ENCODE measurements at places on chromosomes 5 and 9.

- no peak for DNase-seq
These were observed 86.3 kb downstream of the STK10 start for GRCh38 chr5:172101547-172102217.

DNA sequence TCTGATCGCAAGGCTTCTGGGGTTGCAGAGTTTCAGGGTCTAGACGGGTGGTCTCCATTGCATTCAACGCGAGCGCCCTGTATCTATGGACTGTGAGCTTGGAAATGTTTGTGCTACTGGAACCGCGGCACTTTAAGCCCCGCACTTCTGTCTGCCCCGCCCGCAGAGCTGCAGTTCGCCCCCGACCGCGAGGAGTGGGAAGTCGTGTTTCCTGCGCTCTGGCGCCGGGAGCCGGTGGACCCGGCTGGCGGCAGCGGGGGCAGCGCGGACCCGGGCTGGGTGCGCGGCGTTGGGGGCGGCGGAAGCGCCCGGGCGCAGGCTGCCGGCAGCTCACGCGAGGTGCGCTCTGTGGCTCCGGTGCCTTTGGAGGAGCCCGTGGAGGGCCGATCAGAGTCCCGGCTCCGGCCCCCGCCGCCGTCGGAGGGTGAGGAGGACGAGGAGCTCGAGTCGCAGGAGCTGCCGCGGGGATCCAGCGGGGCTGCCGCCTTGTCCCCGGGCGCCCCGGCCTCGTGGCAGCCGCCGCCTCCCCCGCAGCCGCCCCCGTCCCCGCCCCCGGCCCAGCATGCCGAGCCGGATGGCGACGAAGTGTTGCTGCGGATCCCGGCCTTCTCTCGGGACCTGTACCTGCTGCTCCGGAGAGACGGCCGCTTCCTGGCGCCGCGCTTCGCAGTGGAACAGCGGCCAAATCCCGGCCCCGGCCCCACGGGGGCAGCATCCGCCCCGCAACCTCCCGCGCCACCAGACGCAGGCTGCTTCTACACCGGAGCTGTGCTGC, 1.0 kb downstream of the ADAMTS19 start:
- no peak for DNase-seq

- no peak for DNase-seq
These were observed 9.8 kb downstream of the CKMT2 start for GRCh38 chr5:81242906-81243436.

GRCh38 chr5:148951612-148952011, 111.2 kb downstream of the SH3TC2 start:
- DNase-seq = no peak

DNA sequence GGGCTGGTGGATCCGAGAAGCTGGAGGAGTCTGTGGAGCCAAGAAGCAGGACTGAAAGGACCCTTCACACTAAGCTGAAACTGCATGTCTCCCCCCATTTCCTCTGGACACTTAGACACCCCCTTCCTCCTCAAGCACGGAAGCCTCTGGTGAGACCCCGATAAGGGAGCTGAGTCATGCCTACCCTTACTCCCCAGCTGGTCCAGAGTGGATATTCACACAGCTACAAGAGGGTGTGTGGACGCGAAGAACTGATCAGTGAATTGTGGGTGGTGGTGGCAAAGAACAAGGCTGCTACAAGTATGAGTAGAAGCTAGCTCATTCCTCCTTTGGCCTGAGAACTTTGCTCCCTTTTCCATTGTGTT, 4.3 kb downstream of the TLN1 start:
- DNase-seq = no peak

DNA sequence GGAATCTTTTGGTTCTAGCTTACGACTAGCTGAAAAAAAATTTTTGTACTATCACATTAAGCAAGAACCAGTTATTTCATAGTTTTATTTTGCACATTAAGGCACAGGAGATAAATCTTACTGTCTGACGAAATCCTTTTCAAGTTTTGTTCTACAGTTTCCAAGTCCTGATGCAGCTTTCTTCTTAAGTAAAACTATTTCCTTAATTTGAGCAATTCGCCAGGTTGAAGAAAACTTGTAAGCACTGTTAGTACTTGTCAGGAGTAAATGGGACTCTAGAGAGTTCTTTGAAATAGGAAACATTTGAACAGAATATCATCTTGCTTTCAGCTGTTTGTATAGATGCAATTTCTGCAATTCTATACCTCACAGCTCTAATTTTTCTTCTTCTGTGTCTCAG, 318.8 kb upstream of the ELAVL2 start:
- no peak for DNase-seq

- no peak for DNase-seq
These were observed 77.3 kb downstream of the MAMDC2 start for GRCh38 chr9:70120834-70121510.

DNA sequence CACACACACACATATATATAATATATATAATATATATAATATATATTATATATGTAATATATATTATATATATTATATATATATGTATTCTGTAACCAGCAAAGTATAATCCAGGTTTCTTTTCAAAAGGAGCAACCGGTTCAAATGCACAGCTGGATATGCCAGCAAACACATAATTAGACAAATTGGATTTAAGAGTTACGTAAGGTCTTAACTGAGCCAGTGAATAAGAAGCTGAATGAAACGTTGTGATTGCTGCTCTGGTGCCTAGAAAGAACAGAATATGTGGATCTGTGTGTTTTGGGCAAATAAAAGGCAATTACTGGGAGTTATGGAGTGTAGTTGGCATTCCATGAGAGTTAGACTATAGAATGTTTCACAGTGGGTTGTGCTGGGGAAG, 178.1 kb downstream of the SLF1 start:
- no peak for DNase-seq

DNA sequence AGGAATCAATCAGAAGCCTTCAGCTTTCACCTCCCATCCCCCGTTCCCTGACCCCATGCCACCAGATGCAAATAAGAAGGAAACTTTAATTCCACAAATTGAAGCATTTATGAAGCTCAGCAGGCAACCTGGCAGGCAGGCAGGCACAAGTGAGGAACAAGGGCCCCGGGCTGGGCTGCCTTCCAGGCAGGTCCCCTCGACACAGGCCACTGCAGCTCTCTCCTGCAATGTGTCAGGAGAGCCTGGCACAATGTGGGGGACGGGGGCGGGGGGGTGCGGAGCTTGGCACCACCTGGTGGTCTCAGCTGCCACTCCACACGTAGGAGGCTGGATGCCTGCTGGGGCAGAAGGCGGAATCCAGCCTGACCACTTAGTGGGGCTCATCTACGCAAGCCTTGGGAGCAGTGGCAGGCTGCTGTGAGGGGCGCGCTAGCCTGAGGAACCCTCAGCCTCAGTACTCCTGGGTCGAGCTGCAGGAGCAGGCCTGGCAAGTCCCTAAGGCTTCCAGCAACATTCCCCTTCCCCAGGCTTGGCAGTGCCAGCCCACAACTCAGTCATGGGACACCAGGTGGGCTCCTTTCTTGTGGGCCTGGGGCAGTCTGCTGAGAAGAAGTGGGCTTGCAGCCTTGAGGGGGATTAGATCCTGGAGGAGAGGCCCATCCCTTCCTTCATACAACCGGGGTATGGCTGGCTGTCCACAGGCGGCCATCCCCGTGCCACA, 50.2 kb upstream of the KCNMB1 start:
- no peak for DNase-seq

- no peak for DNase-seq
These were observed 48.6 kb downstream of the NACC2 start for GRCh38 chr9:136046554-136046920.

DNA sequence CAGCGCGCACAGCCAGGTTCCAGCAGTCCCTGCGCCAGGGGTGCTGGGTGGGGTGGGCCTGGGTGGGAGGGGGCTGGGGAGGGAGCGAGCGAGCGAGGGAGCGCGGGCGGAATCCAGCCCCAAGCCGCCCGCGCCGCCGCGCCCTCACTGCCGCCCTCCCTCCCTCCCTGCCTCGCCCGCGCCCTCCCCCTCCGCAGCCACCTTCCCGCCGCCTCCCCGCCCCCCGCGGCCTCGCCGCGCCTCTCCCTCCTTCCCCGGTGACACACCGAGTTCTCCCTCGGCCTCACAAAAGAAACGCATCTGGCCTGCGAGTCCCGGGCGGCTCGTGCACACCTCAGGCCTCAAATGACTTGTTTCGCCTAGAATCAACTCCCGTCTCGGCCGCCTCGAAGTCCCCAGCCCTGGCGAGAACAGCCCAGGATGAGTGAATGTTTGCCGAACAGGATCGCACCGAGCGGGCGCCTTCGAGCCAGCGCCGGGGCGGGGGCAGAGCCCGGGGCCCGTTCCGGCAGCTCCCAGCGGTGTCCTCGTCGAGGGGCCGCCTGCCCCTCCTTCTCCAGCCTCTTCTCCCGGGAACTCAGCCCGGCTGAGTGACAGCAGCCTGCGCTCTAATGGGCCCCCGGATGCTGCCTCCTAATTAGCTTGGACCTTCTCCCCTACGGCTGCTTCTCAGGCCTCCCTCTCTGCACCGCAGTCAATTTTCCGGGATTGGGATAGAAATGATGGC, 371 bp upstream of the PITX1 start:
- no peak for DNase-seq

DNA sequence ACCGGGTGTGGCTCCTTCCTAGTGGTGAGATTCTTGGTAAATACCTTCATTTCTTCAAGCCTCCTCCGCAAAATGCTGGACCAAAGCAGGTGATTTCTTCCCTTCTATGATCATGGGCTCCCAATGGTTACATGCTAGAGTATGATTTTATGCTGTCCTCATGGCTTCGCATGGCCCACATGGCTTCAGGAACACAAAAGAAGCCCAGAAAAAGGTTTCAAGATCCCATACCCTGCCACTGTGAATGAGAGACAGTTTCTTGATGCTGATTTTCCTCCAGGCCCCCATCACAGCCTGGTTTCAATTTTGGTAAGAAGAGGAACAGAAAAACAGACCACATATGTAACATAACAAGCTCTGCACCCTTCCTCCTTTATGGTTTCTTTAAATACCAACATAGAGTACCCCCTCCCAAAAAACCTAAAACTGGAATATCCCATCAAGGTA, 2.4 kb upstream of the RXFP3 start:
- no peak for DNase-seq

- peak; percentile 26 for DNase-seq
These were observed 1.2 kb downstream of the ROR2 start for GRCh38 chr9:91948597-91949391.

DNA sequence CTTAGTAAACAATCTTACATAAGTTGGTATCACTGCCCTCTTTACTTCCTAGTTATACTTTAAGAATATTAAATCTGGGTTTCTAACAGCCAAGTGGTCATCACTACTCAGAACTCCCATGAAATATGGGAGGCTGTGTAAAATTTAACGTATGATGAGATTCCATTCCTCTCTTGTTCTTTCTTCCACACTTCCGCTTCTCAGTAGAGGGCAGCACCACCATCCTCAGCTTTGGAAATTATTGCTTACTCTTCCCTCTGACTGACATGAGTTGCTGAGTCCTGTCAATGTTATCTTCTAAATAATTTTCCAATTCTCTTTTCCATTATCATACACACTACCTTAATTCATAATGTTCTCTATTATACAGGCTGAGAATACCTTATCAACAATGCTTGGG, 194.0 kb downstream of the RFX3 start:
- DNase-seq = no peak

- DNase-seq = no peak
These were observed 513.0 kb upstream of the ADAMTS16 start for GRCh38 chr5:4627131-4627530.

- DNase-seq = no peak
These were observed 58.8 kb downstream of the SNX30 start for GRCh38 chr9:112809351-112809848.

DNA sequence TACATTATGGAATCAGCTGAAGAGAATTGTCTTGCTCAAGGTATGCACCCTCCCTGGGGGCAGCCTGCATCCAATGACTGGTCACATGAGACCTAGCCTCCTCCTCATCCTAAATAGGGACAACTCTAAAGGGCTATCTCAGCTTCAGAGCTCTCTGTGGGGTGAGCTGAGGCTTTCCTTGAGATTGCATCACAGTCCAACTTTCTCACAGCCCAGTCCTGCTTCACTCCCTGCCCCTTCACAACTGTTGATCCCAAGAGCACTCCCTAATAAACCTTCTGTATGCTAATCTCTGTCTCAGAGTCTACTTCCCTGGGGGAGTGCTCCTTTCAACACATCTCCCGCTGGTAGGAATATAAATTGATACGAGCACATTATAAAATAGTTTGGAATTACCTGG, 44.1 kb upstream of the ERBIN start:
- DNase-seq = no peak

- no peak for DNase-seq
These were observed 419.6 kb downstream of the GADD45G start for GRCh38 chr9:90024409-90024808.
